ENCODE measurements at places on chromosomes 7 and 10.
A peak's percentile ranks its signal among the peaks of the same experiment; 100 is the strongest.

- DNase-seq: no peak
Observed at GRCh38 chr10:122282253-122282671, 11.2 kb downstream of the BTBD16 start.

DNA sequence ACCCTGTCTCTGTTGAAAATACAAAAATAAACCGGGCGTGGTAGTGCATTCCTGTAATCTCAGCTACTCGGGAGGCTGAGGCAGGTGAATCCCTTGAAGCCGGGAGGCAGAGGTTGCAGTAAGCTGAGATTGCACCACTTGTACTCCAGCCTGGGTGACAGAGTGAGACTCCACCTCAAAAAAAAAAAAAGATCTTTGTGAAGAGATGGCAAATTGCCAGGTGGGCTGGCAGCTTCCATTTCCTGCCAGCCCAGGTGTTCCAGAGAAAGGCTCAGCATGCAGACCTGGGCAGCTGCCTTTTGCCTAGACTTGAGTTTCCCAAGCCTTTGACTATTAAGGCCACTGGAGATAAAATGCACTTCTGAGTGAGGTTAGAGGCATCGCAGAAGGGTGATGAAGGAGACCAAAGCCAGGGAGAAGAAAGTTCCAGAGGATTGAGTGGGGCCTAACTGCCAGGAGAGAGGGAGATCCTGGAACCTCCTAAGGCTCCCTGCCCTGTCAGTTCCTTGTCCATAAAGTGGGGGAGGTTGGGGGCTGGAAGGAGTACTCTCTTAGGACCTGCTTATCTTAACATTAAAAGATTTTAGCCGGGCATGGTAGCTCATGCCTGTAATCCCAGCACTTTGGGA lies 10.0 kb upstream of the DDIT4 start:
- peak; percentile 56 for DNase-seq

- DNase-seq: no peak
Observed at GRCh38 chr7:135166338-135166990, 4.0 kb downstream of the CYREN start.

GRCh38 chr10:104842704-104843103 lies 201.6 kb downstream of the SORCS3 start:
- DNase-seq: no peak

DNA sequence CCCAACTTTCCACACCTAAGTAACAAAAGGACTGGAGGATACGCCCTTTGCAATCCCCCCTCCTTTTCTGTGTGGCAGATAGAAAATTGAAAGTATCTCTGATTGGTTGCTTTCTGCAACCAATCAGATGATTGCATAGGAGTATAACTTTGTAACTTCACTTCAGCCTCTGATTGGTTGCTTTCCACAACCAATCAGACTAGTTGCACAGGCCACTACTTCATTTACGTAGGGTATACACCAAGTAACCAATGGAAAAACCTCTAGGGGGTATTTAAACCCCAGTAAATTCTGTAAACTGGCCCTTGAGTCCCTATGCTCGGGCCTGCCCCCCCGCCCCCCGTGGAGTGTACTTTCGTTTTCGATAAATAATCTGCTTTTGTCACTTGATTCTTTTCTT lies 1080.4 kb downstream of the CNTNAP2 start:
- peak; percentile 43 for DNase-seq

- no peak for DNase-seq
Observed at GRCh38 chr10:111034598-111035310, 42.1 kb upstream of the ADRA2A start.

GRCh38 chr10:50882540-50882983 lies 2.9 kb downstream of the A1CF start:
- no peak for DNase-seq

- DNase-seq: no peak
Observed at GRCh38 chr10:73408978-73409521, 4.8 kb downstream of the ANXA7 start.

DNA sequence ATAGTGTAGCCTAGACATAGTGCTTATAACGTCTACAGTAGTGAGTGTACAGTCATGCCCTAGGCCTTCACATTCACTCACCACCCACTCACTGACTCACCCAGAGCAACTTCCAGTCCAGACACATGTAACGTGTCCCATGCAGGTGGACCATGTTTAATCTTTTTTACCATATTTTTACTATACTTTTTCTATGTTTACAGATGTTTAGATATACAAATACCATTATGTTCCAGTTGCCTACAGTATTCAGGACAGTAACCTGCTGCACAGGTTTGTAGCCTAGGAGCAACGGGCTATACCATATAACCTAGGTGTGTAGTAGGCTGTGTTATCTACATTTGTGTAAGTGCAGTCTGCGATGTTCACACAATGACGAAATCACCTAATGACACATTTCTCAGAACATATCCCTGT lies 11.0 kb downstream of the MPP7 start:
- no peak for DNase-seq

DNA sequence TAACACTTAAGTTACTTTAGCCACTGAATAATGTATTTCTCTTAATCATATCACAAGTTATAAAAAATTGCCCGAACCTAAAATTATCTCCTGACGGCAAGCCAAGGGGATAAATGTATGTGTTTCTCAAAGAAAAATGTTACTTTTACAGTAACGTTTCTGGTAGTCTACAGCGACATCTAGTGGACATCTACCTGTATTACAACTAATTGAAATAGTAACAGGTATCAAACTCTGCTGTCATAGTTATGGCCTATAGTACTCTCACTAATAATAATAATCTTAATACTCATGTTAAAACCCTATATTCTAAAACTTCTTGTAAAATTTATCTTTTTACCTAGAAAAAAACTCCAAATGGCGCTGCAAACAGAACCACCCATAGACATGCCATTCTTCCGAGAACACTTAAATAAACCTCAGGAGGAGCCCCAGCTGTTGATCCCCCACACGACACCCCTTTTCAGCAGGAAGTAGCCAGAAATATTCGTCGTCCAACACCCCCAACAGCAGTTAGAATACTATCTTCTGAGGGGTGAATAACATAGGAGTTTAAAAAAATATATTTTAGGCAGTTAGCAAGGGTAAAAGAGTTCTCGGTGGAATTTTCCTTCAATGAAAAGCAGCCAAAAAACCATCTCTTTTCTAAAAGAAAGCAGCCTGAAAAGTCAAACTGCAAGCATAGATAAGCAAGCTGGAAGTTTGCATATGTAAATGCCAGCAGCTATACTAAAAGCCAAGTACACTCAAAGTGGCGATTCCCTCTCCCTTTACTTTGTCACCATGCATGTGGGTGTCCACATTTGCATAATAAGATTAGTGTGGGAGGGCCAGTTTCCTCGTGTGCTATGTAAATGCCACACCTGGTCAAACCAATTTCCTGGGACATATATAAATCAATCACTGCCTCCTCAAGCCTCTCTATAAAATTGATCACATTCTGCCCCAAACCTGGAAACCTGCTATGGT lies 40.5 kb upstream of the ZNF107 start:
- no peak for DNase-seq

DNA sequence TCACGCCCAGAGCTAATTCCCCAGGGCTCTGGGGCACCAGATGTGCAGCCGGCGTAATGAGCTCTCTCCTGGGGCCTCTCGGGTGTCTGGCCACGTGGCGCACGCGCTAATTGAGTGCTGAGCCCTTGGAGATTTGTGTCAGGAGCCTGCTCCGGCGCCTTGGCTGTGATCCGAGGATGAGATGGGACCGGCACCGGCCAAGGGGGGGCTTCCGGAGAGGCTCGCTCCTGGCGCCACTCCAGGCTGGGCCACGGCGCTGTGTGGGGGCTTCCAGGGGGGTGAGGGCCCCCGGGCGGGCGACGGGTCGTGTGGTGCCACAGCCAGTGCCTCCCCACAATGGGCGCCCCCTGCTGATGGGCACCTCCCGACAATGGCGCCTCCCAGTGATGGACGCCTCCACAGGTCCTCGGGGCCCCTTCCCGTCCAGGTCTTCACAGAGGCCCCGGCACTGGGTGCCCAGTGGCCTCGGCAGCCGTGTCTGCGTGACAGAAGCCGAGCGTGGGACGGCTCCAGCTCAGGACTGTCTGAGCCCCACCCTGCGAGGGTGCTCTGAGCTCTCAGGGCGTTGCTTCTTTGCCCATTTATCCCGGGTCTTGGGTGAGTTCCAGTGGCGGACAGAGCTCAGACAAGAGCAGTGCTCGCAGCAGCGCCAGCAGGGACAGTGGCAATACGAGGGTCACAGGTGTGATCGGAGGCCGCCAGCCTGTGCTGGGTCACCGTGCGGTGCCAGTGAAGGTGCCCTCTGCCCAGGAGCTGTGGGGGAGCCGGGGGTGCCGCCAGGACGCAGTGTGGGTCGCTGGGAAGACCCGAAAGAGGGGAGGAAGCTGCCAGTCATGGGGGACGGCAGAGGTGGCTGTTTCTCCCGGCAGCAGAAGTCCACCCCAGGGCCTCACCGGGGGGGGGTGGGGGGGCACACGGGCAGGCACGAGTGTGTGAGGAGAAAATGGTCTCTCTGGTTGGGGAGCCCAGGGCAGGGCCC lies 8.2 kb upstream of the NKX6-2 start:
- no peak for DNase-seq

DNA sequence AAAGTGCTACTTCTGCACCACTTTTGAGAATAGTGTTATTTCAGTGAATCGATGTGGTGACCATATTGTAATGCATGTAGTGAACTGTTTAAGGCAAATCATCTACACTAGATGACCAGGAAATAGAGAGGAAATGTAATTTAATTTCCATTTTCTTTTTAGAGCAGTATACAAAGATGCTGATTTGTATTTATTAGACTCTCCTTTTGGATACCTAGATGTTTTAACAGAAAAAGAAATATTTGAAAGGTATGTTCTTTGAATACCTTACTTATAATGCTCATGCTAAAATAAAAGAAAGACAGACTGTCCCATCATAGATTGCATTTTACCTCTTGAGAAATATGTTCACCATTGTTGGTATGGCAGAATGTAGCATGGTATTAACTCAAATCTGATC lies 110.4 kb downstream of the CFTR start:
- DNase-seq: no peak

DNA sequence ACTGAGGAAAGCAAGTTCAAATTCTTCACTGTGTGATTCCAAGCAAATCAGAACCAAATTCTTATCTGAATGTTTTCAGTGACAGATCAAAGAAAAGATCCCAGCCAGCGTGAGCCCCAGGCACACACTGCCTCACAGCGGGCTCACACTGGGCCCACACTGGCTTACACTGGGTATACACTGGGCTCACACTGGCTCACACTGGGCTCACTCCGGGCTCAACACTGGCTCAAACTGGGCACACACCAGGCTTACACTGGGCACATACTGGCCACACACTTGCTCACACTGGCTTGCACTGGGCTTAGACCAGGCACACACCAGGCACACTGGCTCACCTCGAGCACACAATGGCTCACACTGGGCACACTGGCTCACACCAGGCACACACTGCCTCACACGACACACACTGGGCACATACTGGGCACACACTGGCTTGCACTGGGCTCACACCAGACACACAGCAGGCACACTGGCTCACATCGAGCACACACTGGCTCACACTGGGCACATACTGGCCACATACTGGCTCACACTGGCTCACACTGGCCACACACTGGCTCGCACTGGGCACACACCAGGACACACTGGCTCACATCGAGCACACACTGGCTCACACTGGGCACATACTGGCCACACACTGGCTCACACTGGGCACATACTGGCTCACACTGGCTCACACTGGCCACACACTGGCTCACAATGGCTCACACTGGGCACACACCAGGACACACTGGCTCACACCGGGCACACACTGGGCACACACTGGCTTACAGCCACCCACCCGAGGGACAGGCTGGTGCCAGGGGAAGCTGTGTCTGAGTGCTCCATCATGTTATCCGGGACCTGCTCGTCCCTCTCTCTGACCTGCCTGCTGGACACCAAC lies 156.3 kb downstream of the PTPRN2 start:
- DNase-seq: no peak

GRCh38 chr7:107269790-107270189 lies 101.0 kb downstream of the HBP1 start:
- no peak for DNase-seq

DNA sequence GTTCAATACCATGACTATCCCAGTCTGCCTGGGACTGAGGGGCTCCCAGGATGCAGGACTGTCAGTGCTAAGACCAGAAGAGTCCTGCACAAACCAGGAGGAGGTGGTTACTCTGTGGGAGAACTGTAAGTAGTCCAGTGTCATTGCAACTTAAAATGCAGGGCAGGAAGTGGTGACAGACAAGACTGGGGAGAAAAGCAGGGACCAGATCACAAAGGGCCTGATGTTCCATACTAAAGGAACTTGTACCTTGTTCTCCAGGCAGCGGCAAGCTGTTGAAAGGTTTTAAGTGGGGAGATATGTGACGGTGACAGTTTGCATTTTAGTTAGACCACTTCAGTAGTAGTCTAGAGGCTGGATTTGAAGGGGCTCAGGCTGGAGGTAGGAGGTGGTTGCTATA lies 65.8 kb upstream of the GLCCI1 start:
- no peak for DNase-seq

- no peak for DNase-seq
Observed at GRCh38 chr7:99191869-99192596, 15.9 kb downstream of the KPNA7 start.

- DNase-seq: no peak
Observed at GRCh38 chr10:1267568-1267967, 211.4 kb downstream of the WDR37 start.

- no peak for DNase-seq
Observed at GRCh38 chr7:92634924-92635519, 44.8 kb upstream of the FAM133B start.

DNA sequence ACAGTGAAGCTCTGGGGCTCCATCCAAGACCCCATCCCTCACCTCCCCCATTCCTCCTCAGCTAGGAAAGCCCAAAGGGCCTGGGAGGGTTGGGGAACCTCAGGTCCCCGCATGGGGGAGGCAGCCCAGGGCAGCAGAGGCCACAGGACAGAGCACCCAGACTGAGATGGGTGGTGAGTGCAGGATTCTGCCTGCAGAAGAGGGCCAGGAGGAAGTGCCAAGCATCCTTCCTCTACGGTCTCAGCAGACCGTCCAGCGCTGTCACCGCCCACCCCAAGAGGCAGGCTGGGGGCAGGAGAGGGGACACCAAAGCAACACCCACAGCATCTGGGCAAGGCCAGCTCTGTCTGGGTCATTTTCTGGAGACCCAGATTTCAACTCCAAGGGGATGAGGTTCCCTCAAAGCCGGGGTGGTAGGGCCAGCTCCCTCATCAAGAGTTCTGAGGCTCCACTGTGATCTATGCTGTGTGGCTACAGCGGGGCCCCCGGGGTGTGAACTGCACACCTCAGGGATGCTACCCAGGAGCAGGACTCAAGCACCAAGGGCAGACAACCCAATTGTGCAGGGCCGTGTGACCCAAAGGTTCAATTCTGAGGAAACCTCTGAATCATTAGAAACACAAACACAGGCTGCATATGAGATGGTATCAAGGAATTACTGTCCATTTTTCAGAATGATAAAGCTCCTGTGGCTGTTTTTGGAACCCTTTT lies 46.8 kb downstream of the CAMK2B start:
- DNase-seq: no peak

DNA sequence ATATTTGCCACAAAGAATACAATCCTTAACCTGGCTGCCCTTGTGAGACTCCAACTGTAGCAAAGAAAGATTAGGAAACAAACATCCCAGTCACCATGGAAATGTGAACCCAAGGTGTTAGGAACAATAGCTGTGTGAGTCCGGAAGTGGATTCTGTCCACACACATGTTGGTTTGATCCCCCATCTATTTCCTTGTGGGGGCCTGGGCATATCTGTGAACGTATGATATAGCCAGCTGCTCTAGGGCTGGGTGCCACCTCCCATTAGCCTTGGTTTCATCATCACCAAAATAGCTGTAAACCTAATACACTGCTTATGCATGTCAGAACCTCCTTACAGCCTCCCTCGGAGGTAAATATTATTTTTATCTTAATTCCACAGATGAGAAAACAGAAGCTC lies 26.4 kb downstream of the GRK5 start:
- DNase-seq: no peak

Measured in SHP77 (cell line).